Spleen (tissue), 13 donors: ENCODE measurements at places on chromosomes 5 and 9.
A peak's percentile ranks its signal among the peaks of the same experiment; 100 is the strongest.

DNA sequence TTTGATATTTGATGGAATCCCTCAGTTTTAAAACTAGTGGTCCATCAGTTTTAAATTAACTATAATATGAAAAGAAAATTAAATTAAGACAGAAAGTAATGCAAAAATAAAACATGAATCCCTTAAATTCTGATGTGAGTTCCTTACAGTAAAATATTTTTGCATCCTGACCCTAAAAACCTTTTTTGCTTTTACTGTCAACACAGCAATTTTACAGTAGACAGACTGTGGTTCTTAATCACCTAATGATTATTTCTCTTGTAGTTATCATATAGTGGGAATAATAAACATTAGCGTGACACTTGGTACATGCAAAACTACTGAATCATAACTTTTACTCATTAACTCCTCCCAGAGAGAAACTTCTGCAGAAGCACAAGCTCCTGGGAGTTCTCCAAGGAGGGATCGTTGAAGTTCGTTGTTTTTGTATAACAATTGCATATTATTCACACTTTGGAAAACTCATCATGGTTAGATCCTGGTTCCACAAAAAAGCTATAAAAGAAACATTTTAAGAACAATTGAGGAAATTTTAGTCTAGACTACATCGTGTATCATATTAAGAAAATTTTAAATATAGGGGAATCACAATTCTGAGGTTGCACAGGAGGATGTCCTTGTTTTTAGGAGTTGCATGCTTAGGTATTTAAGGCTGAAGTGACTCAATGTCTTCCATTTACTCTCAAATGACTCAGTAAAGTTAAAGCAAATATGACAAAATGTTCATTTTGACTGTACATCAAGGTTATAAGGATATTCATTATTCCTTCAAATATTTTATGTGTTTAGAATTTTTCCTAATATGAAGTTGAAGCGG is 88.2 kb upstream of the NIPAL4 start:
- H3K27me3 ChIP-seq, result no peaks in the 10 kb centered on the region
- H3K27ac ChIP-seq, result no peak overlapping the region
- no peak for DNase-seq
- no peaks in the 10 kb centered on the region for H3K36me3 ChIP-seq

DNA sequence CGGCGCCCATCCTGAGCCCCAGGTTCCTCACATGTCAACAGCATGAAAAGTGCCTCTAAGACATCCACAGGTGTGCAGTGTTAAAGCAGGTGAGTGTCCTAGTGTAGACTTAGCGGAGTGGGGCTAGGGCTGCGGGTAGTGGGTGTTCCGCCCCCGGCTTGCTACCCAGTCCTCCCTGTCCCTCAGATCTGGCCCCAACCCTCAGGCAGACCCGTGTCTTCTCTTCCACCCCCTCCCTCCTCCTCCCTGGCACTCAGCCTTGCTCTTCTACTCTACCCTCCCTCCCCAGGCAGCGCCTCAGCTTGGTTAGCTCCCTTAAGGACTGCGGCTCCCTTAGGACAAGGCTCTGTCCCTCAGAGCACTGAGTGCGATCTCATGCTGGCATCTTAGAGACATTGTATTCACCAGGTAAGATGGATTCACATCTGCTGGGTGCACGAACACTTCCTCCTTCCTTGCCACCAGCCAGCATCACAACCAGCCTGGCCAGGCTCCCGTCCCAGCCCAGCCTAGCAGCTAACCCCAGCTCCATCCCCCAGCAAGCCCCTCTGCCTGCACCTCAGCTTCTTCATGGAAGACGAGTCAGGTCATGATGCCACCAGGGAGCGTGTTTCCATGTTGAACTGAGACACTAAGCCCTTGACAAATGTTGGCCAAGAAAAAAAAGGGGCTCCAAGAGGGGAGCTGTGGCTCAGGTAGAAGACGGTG is 46.8 kb downstream of the NSUN2 start:
- no peak overlapping the region for H3K4me3 ChIP-seq
- no peak for DNase-seq
- peaks cover 22% of the 10 kb centered on the region for H3K27me3 ChIP-seq
- no peak overlapping the region for H3K27ac ChIP-seq

DNA sequence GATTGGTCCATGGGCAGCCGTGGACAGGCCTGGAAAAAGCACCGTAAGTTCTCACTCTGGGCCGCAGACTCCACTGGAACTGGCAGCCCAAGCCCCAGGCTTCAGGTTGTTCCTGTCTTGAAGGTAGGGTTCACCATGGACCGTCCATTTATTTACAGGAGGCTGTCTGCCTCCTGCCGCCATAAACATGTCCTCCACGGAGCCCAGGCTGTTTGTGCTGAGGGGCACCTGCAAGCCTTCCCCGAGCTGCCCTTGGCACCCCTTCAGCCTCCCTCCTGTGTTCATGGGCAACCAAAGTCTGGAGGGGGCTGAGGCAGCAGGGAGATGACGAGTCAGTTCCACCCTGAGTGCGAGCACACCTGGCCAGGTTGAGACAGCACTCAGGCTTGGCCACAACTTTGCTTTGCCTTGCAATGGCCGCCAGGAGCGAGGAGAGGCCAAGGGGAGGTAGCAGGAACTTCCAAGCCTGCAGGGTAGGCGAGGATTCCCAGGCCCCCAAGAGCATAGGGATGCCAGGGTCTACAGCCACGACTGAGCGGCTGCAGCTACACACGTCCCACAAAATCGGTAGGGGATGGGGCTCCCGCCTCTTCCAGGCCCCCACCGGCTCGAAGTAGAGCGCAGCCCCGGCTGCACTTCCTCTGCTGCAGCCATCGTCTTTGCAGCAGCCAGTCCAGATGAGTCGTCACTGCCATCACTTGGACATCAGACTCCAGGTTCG is 1625.6 kb upstream of the ACO1 start:
- H3K27me3 ChIP-seq, result no peaks in the 10 kb centered on the region
- H3K36me3 ChIP-seq, result no peaks in the 10 kb centered on the region
- H3K4me1 ChIP-seq, result no peaks in the 10 kb centered on the region
- DNase-seq, result peak; percentile 46

- H3K27me3 ChIP-seq, result peaks cover 26% of the 10 kb centered on the region
- peak overlapping the region; percentile 93 for H3K27ac ChIP-seq
- peak; percentile 86 for DNase-seq
- peaks cover 56% of the 10 kb centered on the region for H3K4me1 ChIP-seq
These were observed 160.0 kb downstream of the C9orf152 start for GRCh38 chr9:110047955-110048402.
